ENCODE measurements at places on chromosomes 1 and 21.

- peak; percentile 28 for DNase-seq
These were observed 12.9 kb downstream of the STX12 start for GRCh38 chr1:27785781-27786455.

GRCh38 chr1:27435566-27436203 lies 43.3 kb downstream of the GPR3 start:
- DNase-seq = no peak

GRCh38 chr1:4000811-4001251 lies 100.8 kb upstream of the C1orf174 start:
- DNase-seq = no peak

GRCh38 chr1:229231754-229232119 lies 39.2 kb upstream of the RAB4A start:
- no peak for DNase-seq

DNA sequence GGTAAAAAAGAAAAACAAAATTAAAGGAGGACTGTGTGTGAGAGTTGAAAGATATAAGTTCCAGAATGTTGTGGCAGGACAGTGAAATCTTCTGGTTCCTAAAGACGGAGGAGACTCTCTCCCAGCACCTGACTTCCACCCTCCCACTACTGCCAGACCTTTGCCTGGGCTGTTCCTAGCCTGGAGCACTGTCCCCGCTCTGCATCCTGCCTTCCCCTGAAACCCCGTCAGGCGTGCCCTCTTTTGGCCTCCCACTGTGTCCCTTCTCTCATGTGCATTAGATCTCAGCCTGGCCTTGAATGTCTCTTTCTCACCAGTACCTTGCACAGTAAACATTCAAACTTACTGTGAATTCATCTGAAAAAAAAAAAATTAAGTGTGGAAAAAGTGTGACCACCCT lies 74.1 kb downstream of the VPS26C start:
- DNase-seq = peak; percentile 72

DNA sequence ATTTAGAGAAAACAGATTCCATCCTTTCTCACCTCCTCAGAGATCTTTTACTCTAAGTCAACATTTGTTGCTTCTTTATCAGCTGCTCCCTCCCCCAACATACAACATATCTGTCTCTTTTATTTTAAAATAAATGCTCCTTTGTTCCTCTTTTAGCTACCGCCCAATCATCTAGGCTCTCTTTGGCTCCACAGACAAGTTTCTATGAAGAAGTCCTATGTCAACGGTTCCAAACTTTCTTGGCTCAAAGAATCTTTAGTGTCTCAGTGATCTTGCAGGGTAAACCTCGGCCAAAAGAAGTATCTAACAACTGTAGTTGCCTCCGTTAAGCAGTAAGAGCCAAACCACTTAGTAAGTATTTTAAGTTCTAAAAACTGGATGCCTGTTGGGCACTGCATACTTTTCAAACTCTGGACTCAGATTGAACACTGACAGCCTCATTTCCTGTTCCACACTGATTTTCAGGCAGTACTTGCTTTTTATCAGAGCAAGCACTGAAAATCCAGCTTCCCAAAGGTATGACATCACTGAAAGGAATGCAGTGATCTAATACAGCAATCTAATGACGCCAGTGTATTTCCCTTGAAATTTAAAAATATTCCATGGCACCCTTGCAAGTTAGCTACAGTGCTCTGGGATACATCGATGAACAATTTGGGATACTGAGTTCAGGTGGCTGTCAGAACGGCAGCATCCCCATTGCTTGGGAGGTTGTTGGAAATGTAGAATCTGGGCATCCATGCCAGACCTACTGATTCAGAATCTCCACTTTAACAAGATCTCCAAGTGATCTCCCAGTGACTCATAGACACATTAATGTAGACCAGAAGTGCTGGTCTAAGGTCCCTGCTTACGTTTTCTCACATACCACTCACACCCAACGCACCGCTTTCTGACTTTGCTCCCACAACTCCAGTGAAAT lies 26.8 kb downstream of the EGLN1 start:
- DNase-seq = no peak

GRCh38 chr21:32279377-32279680 lies 480 bp upstream of the MIS18A start:
- DNase-seq = no peak

DNA sequence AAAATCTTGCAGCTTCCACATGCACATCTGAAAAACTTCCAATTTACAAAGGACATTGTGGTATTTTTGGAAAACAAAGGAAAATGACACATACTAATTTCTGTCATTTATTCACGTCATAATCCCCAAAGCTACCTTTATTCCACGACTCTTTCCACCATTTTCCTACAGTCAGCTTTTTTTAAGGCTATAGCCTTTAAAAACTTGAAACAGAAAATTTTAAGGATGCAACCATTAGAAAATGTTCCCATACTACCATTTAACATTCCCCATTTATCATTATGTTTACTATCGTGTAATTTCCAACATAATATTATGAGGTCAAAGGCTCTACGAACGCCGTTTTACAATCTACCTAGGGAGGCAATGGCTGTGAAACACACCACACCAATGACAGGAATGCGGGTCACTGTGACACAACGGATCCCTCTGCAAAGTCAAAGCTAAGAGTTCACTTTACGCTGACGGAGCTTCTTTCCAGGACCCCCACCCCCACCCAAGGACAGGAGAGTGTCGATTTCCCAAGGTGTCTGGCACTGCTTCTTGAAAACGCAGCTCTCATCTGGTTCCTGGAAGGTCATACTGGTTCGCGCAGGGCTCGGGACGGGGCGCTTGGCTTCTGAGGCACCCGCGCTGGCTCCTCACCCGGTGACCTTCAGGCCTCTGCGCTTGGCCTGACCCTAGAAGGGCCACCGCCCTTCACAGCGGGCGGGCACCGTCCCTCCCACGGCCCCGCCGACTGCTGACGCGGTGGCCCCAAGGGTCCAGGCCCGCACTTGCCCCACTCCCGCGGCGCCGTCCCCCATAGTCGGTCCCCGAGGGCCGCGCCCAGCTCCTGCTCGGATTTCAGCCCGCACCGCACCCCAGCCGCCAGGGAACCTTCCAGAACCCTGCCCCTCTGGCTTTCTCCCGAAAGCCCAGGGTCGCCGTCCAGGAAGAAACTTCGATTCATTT lies 50.5 kb upstream of the ATF3 start:
- peak; percentile 73 for DNase-seq

DNA sequence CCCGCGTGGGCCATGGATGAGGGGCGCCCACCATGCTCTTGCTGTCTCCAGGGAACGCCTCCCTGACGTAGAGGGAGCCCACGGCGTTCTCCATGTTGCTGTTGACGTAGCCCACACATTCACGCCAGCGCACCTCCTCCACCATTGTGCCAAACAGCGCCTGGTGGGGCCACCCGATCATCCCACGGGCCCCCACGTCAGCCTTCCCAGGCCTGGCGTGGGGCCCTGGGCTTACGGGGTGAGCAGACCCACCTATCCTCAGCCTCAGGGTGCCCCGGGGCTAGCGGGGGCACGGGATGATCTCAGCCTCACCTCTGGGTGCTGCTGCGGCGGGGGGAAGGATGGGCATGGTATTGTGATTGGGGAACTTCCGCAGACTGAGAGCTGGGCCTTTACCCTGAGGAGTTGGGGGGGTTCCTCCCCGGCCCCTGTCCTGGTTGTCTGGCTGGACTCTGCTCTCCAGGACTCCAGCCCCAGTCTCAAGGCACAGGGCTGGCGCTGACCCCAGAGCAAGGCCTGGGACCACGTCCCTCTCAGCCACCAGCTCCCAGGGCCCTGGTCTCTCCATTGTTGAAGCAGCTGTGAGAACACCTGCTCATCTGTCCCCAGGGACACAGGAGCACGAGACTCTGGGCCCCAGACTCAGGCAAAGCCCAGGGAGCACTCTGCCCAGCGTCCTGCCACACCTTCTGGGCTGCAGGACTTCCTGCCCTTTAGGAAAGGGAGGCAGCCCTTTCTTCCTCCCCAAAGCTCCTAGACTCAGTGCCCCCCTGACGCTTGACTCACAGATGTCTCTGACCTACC lies 10.2 kb downstream of the PRXL2B start:
- DNase-seq = no peak

DNA sequence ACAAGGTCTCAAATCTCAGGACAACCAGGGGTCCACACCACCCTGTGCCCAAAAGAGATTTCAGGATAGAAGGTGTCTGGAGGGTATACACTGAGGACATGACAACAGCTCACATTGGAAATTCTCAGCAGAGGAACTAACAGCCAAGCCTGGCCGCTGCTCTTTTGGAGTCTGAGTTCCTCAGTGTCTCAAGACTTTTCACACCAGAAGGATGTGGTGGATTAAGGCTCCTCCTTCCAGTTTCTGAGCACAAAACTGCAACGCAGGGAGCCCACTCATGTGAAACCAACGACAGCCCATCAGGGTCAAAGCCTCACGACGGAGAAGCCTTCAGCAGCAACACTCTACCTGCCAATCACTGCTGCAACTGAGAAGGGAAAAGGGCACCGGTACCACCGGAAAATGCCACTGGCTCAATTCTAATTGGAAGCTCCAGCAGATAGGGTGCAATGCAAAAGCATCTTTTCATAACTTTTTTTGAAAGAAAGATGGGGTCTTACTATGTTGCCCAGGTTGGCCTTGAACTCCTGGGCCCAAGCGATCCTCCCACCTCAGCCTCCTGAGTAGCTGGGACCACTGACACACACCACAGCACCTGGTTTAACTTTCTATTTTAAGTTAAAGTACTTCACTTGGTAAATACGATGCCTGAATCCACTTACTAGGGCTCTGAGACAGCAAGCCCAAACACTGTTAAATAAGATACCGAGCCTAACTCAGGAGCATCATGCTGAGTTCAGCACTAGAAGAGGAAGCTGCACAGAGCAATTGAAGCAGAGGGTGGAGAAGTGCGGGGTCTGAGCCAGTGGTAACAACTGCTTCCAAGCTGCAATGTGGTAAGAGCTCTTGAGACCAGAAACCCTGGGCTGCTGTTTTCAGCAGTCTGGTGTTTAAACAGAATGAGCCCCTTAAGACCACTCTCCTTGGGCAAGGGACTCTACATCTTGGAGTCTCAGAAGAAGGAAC lies 7.8 kb downstream of the CAPZB start:
- no peak for DNase-seq

- no peak for DNase-seq
These were observed 101.7 kb upstream of the ETV3 start for GRCh38 chr1:157239936-157240335.

DNA sequence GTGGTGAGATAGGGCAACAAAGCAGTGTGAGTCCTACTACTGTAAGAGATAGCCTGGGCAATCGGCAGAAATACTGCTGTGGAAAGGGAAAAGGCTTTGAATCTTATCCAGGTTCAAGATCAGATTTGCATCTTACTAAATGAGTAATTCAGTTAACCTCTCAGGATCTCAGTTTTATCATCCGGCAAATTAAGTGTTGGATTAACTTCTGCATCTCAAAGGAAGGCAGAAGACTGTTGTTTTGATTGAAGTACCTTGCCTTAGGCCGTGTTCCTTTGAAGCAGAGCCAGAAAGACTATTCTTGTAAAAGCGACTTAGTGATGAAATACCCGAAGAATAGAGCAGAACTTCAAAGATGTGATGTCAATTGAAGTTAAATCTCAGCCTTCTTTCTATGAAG lies 612.9 kb upstream of the USP24 start:
- DNase-seq = no peak

GRCh38 chr21:31257265-31257664 lies 86.8 kb downstream of the TIAM1 start:
- DNase-seq = no peak

DNA sequence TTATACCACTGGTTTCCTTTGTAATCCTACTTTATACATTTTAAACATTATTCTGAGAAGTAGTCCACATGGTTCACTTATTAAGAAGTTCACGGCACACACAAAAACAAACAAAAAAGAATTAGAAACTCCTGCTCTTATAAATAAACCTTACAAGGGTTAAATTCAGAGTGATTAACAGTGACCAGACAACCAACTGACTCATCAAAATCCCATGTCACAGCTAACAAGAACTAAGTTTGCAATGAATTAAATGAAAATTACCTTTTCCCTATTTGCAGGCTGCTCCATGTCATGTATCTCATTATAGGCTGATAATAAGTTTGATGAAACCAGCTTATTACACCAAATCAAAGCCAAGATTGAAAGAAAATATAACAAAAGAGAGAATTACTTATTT lies 77.5 kb downstream of the PUM1 start:
- DNase-seq = no peak

DNA sequence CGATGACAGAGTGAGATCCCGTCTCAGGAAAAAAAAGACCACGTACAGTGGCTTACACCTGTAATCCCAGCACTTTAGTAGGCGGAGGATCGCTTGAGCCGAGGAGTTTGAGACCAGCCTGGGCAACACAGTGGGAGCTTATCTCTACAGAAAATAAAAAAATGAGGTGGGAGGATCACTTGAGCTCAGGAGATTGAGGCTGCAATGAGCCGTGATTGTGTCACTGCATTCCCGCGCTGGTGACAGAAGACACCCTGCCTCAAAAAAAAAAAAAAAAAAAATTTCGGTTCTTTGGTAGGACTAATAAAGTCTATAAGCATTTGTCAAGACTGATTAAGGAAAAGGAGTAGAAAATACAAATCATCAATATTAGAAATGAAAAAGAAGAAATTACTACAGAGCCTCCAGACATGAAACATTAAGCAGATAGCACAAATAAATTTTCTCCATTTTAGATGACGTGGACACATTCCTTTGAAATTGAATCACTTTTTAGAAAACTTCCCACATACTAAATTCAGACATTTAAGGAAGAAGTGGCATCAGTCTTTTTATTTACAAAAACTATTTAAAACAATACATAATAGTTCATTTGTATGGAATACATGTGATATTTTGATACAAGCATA lies 30.4 kb downstream of the MORC3 start:
- DNase-seq = no peak

DNA sequence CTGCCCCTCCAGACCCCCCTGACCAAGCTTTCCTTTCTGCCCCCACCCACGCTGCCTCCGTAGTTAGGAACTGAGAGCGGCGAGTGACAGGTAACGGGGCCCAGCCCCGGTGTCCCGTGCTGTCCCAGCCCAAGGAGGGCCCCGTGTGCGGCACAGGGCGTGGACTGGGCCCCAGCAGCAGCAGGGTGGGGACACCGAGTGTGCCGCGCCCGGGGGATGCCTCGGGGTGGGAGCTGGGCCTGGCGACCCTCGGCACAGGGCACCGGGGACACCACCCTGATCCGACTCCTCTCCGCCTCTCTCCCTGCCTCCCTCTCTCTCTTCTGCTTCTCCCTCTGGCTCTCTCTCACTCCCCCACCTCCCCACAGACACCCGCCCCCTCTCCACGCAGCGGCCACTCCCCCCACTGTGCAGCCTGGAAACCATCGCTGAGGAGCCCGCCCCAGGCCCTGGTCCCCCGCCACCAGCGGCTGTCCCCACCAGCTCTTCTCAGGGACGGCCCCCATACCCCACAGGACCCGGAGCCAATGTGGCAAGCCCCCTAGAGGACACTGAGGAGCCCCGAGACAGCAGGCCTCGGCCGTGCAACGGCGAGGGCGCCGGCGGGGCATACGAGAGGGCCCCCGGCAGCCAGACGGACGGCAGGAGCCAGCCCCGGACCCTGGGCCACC lies 22.7 kb downstream of the PANK4 start:
- peak; percentile 77 for DNase-seq

Measured in iPS-NIHi11 (cell line).